Midbrain (tissue), 1 donor: ENCODE measurements at places on chromosomes 11 and 22.

DNA sequence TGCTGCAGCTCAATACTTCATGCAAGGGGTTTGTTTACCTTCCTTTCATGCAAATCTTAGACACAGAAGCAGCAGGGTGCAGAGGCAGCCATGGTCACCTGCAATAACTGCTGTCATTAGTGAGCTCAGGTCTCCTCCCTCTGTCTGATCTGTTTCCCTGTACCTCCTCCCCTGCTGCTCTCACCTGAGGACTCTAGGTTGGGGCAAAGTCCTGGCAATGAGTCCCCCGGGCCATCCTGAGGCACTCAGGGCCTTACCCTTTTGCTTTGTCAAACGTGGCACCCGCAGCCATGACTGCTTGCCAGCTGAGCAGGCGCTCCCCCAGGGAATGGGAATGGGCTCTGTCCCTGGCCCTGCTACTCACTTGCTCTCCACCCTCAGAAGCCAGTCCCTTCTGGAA is 3.9 kb downstream of the LRRC10B start:
- DNase-seq: no peak

- DNase-seq: no peak
Observed at GRCh38 chr11:117900720-117901440, 24.4 kb upstream of the FXYD6 start.

DNA sequence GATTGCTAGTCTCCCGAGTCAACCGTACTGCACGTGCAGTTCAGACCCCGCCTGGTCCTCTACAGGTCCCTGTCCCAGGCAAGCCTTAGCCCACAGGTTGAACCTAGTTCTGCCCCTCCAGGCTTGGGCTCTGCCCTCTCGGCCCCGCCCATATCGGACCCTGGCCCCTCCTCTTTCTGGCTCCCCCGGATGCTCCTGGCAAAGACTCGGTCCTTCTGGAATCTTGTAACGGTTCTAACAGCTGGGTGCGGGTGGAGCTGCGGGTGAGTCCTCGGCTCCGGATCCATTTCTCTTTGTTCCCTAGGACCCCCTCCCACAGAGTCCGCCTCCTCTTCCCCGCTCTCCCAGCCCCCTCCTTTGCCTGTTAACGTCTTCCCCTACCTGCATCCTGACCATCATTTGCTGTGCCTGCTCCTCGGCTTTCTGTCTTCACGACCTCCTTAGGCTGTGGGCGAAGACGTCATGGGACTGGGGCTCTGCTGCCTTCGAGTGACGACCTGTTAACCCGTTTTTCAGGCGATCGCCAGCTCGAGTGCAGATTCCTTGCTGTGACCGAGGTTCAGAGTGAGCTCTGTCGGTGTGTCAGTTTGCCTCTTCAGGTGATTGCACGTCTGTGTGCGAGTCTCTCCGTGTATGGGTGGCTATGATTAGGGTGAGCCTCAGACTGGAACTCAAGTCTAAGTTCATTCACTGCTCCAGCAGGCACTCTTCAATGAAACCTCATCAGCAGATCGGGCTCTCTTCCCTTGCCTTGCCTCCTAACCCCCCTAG is at the start of gene DNHD1:
Gene DNHD1 (plus strand): TSS at position 212 of the 771 bp plus-strand sequence. CDS start 936 bp downstream, outside the sequence.
- no peak for DNase-seq

DNA sequence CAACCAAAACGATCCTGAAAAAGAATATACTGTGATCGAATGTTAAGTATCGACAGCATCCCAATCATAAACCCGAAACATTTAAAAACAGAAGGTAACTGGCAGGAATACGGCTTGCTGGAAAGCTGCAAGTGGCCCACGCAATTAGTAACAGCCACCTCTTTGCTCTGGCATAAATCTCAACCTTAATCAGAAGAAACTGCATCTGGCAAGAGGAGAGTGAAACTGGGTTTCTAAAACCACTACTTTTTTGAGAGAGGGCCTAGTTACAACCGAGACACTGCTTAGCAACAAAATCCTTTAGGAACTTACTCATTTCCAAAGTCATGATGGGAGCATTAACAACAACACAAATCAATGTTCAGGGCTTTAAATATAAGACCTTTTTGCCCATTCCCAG is 7.9 kb downstream of the NCAPD3 start:
- DNase-seq: no peak

- DNase-seq: no peak
Observed at GRCh38 chr11:45062974-45063635, 83.3 kb upstream of the PRDM11 start.

GRCh38 chr11:123357353-123357989 is 72.6 kb upstream of the GRAMD1B start:
- no peak for DNase-seq

DNA sequence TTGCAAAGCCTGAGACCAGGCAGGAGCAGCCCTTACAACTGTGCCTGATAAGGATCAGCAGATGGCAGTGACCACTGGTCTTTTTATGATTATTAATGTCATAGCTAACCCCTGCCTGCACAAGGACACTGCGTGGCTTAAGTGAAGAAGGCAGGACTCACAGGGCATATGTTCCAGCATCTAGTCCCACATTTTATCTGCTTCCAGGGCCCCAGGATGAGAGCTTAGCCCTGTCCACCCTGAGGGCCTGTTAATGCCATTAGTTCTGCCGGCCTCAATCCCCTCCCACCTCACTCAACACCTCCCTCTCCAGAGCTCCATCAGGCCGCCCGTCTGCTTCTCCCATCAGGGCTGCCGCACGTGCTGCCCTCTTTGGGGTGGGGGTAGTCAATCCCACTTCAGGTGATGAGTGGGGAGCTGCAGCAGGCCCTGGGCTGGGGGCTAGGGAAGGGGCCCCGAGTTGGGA is 33.1 kb upstream of the TSPAN18 start:
- DNase-seq: no peak

DNA sequence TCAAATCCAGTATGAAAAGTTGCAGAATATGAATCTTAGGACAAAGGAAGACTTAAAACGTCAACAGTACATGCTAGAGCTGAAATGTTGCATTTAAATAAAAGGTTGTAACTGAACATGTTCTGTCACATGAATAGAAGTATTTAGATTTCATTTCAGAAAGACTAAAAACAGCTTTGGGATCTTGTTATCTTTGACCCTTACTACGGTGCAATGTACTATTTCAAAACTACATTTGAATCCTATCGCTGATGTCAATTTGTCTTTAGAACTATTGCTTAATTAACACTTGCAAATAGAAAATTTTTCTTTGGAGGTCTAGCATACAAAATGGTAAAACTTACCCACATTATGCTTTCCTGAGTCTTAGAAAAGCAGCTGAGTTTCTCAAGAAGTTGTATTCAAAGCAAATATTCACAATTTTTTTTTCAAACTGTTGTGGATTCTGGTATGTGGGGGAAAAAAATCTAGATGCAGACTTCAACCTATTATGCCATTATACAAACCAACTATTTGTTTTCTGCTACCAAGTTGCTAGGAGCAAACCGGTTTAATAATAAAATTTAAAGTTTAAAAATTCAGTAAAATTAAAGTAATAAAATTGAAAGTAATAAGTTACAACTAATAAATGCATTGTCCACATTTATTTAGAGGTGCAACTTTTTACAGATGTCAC is 25.4 kb downstream of the CSTF3 start:
- DNase-seq: no peak

DNA sequence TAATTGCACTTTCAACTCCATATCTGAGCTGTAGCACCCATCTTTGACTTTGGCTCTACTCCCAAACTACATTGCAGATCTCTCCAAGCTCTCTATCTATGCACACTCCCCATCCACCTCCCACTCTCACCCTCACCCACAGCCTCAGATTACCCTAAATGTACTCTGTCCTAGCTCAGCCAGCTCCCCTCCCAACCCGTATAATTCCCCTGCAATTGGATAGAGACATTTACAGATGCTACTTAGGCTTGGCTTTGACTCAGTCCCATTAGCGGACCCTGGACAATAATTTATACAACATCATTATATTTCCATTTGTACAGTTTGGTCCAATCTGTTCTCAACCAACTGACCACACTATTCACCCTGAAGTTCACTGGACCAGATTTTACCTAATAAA is 338.9 kb upstream of the ANO3 start:
- DNase-seq: no peak

- DNase-seq: peak; percentile 17
Observed at GRCh38 chr11:75313513-75314272, 37.8 kb downstream of the ARRB1 start.

GRCh38 chr11:12517741-12518140 is 140.4 kb downstream of the PARVA start:
- DNase-seq: no peak

GRCh38 chr22:25555586-25555985 is 8.9 kb upstream of the GRK3 start:
- DNase-seq: no peak

DNA sequence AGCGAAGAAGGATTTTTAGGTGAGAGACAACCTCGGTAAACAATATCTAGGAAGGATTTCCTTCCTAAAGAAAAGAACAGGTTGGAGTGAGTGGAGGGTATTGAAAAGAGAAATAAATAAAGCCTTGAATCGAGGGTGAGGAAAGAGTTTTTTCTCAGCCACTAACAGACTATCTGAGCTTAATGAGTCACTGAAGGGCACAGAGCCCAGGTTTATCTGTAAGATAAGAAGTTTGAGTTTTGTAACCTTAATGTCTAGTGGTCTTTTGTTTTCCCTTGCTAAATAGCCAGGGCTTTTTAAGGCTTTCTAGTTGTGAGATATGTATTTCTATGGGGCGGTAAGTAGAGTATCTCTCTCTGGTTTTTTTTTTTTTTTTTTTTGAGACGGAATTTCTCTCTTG is 394.5 kb upstream of the KIRREL3 start:
- no peak for DNase-seq

GRCh38 chr11:71151561-71151960 is 100.8 kb downstream of the SHANK2 start:
- no peak for DNase-seq

- DNase-seq: peak; percentile 70
Observed at GRCh38 chr22:33579448-33580093, 340.7 kb downstream of the LARGE1 start.

DNA sequence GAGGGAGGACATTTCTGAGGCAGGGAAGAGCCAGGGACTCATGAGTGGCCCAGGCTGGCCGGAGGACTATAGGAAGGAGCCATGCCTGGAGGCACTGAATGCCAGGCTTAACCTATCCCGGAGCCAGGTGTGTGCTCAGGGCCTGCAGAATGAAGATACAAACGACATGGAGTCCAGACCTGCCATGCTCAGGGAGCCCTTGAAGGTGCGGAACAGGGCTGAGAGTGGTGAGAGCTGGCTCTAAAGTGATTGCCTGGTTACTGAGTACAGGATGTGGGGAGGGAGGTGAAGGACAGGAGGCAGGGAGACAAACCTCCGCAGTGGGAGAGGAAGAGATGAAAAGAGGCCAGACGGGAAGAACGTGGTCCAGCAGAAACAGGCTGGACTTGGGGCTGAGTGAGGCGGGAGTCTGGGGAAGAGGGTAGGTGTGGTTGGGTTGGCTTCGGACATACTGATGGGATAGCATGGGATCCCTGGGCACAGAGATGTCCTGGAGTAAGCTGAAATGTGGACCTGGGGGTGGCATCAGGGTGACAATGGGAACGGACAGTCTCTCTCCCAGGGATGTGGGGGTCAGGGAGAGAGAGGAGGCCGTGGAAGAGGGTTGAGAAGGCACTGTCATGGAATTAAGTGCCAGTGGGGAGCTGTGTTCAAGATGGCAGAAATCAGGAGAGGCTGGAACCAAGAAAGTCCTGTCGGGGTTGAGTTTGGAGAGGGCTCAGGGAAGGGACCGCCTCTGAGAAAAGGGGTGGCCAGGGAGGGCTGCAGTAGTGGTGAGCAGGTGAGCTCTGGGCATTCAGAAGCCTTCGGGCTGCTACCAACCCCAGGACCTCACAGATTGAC is 1.5 kb upstream of the ANKRD13D start:
- no peak for DNase-seq

- DNase-seq: no peak
Observed at GRCh38 chr11:125224391-125225021, 60.0 kb downstream of the PKNOX2 start.

- DNase-seq: no peak
Observed at GRCh38 chr22:17243524-17243923, 24.3 kb upstream of the ADA2 start.

- no peak for DNase-seq
Observed at GRCh38 chr11:12944889-12945288, 64.2 kb upstream of the RASSF10 start.

- DNase-seq: peak; percentile 18
Observed at GRCh38 chr11:23540101-23540561, 679.9 kb upstream of the CCDC179 start.

DNA sequence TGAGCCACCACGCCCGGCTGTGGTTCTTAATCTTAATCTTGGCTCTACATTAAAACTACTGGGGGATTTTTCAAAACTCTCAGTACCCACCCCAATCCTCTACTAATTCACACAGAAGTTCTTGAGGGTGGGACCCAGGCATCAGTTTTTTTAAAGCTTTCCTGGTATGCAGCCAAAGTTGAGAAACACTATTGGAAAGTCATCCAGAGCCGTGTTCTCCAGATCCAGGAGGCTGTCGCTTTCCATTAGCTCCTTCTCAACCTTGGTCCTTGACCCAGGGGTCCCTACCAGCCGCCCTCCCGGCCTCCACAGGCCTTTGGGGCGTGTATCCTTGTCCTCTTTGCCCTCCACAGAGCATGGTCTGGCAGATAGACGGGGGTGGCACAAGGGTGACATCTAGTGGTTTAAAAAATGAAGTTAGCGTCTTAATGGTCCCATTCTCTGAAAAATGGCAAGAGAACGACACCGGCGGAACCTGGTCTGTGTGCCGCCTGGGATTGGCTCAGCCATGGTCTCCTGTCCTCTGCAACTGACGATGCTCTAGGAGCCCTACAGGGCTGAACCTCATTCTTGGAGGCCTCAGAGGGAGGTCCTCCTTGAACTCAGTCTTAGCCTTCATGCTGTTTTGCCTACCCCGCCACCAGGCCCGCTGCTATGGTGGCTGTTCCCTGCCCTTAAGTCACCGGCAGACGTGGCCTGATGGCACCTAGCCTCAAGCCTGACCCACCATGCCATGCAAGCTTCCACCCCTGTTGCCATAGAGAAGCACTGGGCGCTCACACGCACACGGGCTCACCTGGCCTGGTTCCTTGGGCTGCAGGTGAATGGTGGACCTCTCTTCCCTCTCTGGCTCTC is 152.0 kb upstream of the SYN3 start:
- DNase-seq: no peak

GRCh38 chr22:18077087-18077638 is 627 bp upstream of the PEX26 start:
- DNase-seq: no peak

DNA sequence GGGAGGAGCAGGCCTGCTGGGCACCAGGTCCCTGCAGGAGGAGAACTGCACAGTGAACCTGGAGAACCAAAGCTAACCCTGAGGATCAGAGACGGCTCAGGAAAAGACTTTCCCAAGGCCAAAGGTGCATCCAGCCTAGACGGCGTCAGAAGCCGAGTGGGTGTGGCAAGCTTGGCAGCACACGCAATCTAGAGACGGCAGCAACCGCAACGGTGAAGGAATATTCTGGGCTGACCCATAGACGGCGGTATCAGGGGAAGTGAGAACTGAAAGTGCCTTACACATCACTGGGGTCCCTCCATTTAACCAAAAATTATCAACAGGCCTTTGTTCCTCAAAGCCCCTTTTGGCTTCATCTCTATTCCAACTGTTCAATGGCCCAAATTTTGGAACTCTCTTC is 26.2 kb downstream of the SPATA19 start:
- no peak for DNase-seq

DNA sequence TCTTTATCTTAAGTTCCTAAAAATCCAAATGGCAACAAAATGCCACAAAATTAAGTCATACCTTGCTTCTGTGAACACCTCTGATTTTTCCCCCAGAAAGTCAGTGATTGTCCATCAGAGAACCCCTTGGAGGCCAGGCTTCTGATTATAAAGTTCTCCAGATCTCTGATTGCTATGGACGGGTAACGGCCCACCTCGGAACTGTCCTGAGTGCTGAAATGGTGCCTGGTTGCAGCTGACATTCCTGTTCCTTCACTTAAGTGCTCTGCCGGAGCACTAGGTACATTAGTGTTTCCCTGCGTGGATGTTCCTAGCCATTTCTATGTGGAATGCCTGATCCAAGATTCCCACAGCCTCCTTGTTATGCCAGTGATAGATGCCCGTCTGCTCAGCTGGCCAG is 85.0 kb downstream of the CHST1 start:
- no peak for DNase-seq
